Hypothalamus (tissue), 51 donors: ENCODE measurements at places on chromosomes 16 and 17.

DNA sequence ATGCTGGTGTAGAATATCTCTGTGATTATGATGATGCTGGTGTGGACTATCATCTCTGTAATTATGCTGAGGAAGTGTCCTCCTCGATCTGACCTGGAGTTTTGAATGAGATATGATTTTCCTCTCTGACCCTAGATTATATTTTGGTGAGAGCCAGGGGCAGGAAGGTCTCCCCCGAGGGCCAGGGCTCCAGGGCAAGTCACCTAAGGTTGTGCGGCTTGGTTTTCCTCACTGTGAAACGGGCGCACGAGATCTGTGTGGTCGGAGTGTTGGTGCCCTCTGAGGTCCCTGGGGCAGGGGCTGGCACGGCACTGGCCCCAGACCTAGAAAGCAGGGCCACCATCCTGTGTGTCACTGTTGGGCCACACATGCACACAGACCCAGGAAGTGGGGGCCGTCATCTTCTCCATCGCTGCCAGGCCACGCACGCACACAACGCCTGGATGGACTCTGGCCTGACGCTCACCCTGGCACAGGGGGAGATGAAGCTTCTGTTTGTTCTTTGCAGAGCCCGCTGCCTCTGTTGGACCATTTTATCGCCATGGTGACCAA is 67.7 kb upstream of the ZNF469 start:
- DNase-seq: no peak

- DNase-seq: no peak
Observed at GRCh38 chr17:77373299-77374169, 232.8 kb downstream of the SEC14L1 start.

- no peak for DNase-seq
Observed at GRCh38 chr16:27646806-27647205, 96.9 kb downstream of the KATNIP start.

GRCh38 chr16:79417601-79418008 is 182.9 kb downstream of the MAF start:
- DNase-seq: no peak

DNA sequence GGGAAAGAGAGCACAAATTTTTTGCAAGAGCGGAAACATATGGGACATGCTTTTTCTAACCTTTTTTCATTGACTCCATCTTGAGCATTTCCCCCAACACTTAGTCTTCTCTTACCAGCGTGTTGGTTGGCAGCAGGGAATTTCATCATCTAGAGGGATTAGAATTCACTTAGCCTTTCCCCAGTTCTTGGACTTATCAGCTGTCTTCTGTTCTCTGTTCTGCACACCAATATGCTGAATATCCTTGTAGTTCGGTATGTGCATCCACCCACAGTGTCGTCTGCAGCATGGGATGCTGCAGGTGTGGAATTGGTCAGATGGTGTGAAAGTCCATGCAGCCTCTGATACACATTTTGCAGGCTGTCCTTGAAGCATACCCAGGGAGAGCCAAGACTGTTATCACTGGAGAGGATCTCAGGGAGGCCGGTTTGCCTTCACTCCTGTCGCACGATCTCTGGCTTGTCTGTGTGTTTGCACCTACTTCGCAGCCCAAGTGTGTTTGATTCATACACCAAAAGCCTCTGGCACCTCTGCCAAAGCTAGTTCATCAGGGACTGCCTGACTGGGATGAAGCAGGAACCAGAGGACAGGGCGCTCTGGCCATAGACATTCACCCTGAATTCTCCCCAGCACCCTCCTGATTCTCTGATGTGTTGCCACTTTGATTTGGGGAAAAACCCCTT is 93.3 kb downstream of the SOCS1 start:
- no peak for DNase-seq

GRCh38 chr16:75111961-75112733 is 4.4 kb downstream of the LDHD start:
- no peak for DNase-seq
